ENCODE measurements at places on chromosomes 5 and 9.

DNA sequence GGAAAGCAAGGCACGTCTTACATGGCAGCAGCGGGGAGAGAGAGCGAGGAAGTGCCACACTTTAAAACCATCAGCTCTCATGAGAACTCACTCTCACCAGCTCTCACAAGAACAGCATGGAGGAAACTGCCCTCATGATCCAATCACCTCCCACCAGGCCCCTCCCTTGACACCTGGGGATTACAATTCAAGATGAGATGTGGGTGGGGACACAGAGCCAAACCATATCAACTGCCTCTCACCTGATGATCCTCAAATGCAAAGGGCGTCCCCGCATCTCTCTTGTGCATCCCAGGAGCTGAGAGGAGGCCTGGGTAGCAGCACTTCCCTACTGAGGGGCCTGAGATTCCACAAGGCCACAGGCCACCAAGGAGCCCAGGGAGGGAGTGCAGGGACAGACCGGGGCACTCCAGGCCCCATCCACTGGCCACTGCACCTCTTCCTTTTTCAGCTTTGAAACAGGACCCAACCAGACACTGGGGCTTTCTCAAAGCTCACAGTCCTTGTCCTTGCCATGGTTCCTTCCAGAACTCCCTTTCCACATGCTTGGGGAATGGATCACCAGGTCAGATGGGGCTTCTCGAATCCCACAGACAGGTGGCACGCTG lies 54.5 kb upstream of the IL17B start:
- no peak for DNase-seq

- DNase-seq: no peak
These were observed 57.9 kb upstream of the BNC2 start for GRCh38 chr9:16928179-16928945.

- DNase-seq: no peak
These were observed 651.7 kb upstream of the CCNG1 start for GRCh38 chr5:162785673-162786072.

DNA sequence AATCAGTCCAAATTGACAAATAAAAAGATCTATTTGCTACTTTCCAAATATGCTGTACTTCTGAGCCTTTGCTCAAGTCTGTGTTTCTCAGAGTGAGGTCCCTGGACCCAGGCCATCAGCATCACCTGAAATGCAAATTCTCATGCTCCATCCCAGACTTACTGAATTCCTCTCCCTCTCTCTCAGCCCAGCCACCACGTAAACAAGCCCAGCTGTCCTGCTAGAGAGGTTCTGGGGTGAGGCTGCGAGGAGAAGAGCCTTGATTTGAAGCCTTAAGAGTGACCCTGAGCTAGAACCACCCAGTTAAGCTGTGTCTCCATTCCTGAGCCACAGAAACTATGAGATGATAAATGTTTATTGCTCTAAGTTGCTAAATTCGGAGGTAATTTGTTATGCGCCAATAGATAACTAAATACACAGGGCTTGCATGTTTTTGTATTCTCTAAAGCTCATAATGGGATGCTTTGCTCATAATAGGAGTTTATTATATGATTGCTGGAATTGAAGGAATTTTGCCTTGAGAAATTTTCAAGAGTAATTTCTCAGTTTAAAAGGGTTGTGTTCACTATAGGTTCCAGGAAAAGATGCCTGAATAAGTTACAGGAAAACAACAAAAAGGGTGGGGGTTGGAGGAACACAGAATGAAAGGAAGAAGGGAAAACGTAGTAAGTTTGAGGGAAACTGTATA lies 98.9 kb upstream of the SPATA31D4 start:
- DNase-seq: no peak

DNA sequence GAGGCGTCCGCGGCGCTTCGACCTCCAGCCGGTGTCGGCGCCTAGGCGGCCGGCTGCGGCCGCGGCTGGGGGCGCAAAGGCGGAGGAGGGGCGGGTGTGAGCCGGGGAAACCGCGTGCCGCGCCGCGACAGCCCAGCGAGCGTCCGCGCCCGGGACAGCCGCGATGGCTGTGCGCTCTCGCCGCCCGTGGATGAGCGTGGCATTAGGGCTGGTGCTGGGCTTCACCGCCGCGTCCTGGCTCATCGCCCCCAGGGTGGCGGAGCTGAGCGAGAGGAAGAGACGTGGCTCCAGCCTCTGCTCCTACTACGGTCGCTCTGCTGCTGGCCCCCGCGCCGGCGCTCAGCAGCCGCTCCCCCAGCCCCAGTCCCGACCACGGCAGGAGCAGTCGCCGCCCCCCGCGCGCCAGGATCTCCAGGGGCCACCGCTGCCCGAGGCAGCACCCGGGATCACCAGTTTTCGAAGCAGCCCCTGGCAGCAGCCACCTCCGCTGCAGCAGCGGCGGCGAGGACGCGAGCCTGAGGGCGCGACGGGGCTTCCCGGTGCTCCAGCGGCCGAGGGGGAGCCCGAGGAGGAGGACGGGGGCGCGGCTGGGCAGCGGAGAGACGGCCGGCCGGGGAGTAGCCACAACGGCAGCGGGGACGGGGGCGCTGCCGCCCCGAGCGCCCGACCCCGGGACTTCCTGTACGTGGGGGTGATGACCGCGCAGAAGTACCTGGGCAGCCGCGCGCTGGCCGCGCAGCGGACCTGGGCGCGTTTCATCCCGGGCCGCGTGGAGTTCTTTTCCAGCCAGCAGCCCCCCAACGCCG lies 605 bp downstream of the CHSY3 start:
- DNase-seq: no peak

GRCh38 chr5:125408448-125409233 lies 662.2 kb upstream of the ZNF608 start:
- DNase-seq: no peak

DNA sequence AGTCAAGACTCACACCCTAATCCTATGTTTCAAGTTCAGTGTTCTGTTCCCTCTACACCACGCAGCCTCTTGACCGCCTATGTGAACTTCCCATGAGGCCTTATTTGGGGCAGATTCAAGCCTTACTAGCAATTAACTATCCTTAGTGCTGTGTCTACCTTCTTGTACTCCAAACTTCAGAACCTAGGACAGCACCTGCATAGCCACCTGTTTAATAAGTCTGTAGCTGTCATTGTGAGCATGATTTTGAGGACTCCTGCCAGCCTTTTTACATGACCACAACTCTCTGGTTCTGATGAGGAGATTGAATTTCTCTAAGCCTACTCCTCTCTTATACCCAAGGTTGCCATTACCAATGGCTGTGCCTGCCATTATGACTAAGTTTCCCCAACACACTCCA lies 50.8 kb upstream of the PCSK1 start:
- DNase-seq: peak; percentile 1

- DNase-seq: no peak
These were observed 145.8 kb downstream of the BARX1 start for GRCh38 chr9:93809204-93809940.

DNA sequence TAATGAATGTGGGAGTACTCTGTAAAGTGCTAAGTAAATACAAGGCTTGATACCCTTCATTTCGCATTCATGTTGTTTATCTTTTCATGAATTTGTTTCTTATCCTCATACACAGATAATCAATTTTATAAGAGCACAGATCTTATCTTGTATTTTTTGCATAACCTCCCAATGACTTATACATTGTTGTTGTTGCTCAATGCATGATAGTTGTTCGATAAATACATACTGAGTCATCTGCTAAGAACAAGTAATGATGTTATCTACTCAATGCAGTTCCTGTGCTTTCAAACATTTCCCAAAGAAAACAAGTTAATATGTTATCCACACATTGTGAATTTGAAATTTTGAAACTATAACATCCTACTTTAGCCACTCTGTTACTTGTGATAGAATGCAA lies 60.7 kb downstream of the TAF11L14 start:
- no peak for DNase-seq

- DNase-seq: no peak
These were observed 59.1 kb downstream of the JMY start for GRCh38 chr5:79295029-79295428.

GRCh38 chr5:172389578-172390112 lies 64.7 kb downstream of the SH3PXD2B start:
- no peak for DNase-seq

DNA sequence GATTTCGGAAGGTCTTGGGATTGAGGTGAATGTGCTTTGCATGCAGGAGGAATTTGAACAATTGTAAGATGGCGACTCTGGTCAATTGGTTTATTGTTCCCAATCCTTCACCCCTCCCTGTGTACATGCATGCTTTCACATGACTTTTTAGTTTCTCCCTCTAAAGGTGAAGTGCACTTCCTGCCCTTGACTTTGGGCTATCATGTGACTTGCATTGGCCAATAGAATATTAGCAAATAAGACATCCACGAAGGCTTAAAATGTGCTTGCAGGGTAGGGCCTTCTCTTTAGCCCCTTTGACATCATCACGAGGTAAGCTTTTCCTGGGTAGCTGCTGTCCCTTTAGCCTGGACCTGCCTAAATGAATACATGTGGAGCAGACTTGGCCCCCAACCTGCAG lies 8.1 kb upstream of the ZBTB43 start:
- DNase-seq: no peak

DNA sequence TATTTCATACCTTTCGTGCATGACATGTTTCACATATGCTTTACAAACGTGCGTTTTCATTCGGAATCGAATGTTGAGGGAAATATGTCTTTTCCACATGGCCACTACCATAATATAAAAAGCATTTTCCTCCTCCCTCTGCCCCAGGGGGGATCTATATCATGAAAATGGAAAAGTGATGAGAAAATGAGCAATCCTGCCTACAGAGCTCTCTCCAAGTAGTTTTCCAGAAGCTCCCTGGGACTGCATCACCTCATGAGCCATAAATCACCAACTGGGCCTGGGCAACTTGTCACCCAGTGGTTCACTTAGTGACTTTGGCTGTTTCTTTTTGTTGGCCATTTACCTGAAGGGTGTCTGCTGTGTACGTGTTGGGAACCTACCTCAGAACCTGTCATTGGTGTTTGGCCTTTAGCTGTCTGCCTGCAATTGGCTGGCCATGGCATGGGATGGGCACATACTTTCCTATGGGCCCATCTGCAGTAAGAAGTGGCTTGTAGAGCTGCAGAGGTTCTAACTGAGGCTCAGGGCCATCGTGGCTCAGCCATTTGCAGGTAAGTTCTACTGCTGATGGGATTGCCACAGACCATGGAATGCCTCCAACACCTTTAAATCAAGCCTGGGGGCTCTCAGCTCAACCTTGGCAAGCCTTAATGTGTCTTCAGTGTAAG lies 9.5 kb upstream of the TIFAB start:
- no peak for DNase-seq

DNA sequence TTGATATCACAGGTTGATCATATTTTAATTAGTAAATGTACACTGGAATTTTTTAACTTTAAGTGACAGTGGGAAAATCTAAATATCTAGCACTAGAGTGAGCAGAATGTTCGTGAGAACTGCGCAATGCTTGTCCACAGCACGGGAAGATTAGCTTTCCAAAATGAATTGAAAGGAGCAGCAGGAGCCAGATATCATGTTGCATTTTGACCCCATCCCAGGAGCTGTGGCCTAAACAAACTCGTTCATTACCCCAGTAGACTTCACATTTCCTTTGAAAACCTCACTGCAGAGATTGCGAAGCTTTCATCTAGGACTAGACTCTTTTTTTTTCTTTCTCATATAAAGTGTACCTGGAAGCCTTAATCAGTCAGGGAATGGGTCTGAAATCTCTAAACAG lies 525.8 kb downstream of the CTNND2 start:
- no peak for DNase-seq

DNA sequence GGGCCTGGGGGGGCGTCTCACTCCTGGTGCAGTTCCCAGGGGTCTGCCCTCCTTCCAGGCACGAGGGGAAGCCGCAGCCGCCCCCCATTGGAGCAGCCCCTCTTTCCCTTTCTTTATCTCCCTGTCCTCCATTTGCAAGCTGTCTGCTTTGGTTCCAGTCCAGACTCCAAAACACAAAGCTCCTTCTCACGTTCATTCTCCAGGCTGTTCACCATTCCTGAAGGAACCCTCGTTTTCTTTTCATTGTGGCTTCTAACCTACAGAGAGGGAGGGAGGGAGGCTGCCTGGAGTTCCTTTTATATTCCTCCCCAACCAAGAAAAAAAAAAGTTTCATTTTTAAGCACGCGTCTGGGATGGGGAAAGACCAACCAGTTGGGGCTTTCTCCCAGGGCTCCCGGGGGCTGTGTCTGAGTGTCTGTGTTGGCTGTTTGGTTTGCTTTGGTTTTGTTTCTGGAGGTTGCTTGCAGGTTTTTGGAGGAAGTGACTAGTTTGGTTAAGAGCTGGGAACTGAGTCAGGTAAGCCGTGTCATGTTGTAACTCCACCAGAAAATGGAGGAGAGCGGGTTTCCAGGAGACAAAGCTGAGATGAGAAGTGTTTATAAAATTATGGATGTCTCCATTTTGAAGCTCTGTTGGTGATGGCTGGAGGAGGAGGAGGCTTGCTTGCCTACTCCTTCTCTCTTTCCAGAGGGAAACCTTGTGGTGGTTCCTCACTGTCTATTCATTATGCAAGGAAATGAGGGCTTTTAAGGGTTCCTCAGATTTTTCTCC lies 1.6 kb downstream of the ZNF462 start:
- no peak for DNase-seq

DNA sequence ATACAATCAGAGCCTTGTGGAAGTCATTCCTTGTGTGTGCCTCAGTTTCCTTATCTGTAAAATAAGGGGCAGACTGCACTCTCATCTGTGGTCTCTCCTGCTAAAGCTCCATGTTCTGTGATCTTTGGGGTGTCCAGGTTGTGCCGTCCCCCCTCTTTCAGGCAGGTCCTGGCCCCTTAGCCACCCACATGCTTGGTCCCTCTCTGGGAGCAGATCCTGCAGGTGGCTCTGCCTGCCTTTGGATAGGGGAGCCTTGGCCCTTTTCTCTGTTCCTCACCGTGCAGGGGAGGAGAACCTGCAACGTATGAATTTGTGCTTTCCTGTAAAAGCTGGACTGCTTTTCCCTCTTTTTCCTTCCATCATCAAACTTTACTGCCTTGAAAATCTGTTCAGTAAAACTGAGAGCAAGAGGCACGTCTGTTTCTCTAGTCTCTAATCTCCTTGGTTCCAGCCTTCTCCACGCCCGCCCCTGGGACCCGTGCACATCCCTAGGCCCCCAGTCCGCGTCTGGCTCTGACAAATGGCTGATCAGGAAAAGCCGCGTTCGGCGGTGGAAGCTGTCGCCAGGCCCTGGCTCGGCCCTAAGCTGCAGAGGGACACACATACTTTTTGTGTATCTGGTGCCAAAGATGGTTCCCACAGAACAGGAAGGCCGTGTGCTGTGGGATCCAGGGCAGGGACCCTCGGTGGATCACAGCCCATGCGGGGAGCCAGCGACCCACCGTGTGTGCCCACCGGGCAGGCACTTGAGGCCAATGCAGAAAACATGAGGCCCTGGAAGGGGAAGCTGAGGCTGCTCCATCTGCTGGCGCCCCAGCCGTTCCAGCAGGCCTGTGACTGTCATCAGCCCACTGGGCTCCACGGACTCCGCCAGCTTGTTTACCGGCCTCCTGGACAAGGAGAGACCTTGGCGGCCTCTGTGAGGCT lies 43.4 kb upstream of the COL5A1 start:
- DNase-seq: no peak

GRCh38 chr5:31889001-31889561 lies 250.2 kb downstream of the PDZD2 start:
- DNase-seq: no peak
